ENCODE measurements at places on chromosomes 4 and X. TPM values are rescaled to one million over a fixed set of nuclear protein-coding genes. Genes with fewer than 3 reads are reported as not detected.

Gene CYLC1
- not detected for total RNA-seq

Gene PRDX4
- 35.0 TPM for total RNA-seq

Gene SPANXA1
- total RNA-seq, result not detected

Gene GPR34
- not detected for total RNA-seq

Gene REELD1
- total RNA-seq, result not detected

Gene HTRA3
- total RNA-seq, result not detected

Gene MID1IP1
- 75.7 TPM for total RNA-seq

GRCh38 chrX:115459883-115460880 is 100.8 kb upstream of the PLS3 start:
- no peak for DNase-seq

DNA sequence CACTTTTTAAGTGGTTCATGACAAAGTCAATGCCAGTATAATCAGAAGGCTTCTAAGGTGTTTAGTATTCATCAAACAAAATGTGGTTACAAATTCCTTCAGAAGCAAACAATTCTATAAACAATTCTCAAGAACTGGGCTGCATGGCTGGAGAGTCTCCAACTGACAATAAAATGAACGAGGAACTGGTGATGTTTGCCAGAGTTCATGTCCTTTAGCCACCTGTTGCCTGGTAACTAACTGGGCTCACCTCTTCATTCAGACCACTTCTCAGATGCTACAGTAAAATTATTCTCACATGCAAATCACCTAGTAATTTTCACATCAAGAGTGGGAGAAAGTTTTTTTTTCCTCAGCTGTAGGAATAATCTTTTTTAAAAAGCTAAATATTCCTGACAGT is 53.3 kb downstream of the CAMK2D start:
- DNase-seq, result no peak

DNA sequence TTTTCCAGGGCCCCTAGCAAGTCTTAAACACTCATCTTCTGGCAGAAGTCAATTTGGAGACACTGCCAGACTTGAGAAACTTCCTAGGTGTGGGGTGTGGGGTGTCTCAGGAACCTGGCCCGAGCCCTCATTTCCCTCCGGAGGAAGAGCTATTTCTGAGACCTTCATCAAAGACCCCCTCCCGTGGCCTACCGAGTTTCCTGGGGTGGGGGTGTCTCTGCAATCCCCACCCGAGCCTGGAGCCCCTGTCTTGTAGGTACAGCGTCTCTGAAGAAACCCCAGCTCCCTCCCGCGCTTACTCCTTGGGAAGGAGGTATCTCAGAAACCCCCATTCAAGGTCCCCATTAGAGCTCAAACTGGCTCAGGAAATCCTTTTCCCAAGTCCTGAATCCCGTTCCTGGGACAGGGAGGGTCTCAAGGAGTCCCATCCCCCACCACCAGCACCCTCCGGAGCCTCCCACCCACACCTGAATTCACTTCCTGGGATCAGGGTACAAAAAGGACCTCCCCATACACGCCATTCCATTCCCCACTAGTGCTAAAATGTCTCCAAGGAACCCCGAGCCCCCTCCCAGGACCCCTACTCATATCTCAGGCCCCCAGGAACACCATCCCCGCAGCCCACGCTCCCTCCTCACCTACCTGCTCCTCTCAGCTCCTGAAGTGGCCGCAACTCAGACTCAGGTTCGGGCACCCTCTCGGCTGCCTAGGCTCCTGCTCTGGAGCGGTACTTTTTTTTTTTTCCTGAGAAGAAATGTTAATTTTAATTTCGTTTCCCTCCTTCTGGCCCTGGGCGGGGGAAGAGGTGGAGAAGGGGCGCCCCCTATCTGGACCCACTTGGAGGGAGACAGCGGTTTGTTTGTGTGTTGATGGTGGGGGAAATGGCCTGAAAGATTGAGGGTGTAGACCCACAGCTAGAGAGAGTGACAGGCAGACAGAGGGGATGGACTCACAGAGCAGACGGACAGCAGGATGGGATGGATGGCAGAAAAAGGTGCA is 1.1 kb downstream of the SLC38A5 start:
- peak; percentile 52 for DNase-seq

DNA sequence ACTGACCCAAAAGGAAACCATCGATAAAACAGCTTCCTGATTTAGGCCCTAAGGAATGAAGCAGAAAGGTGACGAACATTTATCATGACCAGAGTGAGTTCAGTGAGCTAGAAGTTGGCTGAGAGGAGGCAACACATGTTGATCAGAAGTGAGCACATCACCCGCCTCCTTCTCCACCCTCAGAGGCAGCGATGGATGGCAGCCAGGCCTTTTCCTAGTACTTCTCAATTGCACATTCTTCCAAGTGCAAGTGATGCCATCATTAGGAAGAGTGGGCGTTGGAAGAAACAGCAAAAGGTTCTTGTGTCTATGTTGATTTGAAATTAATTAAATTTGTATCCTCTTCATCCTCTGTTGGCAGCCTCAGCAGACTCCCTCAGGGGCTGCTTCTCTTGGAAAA is 51.7 kb downstream of the TMEM154 start:
- DNase-seq, result no peak

DNA sequence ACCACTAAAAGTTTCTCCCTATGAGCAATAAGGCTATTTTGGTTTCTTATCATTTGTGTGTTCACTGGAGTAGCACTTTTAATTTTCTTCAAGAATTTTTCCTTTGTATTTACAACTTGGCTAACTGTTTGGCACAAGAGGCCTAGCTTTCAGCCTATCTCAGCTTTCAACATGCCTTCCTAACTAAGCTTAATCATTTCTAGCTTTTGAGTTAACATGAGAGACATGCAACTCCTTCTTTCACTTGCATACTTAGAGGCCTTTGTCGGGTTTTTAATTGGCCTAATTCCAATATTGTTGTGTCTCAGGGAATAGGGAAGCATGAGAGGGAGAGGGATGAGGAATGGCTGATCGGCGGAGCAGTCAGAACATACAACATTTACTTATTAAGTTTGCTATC is 349.8 kb downstream of the OPHN1 start:
- no peak for DNase-seq

- no peak for DNase-seq
Measured at GRCh38 chr4:42482516-42483327, 85.4 kb downstream of the SHISA3 start.

DNA sequence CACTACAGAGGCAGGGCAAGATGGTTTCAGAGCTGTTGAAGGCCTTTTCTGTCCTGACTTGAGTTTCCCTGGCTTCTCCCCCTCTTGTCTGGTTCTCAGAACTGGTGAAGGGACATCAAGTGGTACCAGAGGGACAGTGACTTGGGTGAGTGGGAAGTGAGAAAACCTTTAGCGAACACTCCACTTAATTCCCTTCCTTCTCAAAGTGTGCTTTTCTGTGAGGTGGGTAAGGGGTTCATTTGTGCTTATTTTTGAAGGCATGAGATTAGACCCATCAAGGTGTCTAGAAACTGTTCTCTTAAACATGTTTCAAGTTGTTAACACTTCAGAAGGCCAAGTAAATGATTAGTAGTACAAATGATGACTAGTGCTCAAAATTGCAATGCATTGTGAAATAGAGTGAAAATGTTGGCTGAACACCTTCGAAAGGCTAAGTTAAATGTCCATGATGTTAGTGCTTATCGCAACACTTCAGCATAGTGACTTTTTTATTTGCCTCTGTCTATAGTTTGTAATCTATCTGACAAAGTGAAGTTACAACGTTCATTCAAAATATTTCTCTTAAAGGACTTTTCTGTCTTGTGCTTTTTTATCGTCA is 2.8 kb downstream of the AREG start:
- DNase-seq, result no peak

DNA sequence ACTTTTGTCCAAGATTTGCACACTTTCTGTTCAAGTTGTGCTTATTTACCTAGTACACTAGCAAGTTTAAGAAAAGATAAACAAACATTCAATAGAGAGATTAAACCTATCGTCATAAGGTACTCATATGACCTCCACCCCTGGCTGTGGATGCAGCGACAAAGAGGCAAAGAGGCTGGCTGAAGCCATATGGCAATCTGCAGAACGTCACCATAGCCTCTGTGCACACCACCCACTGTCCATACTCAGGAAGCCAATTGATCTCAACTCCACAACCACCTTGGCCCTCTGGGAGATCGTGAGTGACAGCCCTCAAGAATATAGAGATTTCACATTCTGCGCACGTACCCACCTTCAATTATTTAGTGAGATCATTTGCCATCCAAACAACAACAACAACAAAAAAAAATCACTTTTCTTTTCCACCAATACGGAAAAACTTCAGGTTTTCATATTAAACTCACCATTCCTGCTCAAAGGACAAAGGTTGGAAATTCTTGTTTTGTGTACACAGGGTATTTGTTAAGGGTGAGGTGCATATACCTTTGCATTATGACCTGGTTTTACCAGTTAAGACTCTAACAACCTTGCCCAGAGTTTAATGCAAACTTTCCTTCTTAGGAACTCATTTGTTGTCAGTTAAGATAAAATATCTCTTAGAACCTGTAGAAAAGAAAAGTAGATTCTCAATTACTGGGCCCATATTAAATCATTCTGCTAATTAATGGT is 243.0 kb upstream of the FSTL5 start:
- DNase-seq, result no peak

DNA sequence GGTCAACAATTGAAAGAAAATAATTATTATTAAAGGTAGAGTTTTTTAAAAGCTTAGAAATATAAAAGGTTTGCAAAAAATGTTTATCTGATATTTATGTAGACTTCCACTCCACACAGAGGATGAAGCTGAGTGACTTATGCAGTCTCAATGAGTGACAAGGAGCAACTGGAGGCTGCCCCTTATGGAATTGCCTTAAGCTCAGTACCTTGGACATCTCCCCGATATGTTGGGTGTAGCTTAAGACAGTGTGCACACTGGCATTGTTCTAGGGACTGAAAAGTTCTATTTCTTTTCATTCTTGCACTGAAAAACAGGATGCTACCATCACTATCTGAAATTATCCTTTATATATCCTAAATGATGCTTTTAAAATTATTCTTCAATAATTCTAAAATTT is 292.1 kb downstream of the PRDM5 start:
- DNase-seq, result no peak

DNA sequence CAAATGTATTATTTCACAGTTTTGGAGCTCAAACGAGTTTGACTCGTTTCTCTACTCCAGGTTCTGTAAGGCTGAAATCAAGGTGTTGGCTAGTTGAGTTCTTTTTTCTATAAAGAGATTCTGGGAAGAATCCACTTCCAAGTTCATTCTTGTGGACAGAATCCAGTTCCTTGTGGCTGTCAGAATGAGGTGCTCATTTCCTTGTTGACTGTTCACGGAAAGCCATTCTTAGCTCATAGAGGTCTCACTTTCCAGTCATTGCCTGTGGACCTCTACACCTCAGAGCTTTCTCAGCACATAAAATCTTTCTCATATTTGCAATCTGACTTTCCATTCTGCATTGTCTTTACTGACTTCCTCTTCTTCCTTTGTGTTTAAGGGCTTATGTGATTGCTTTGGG is 62.9 kb downstream of the SYTL5 start:
- no peak for DNase-seq

- no peak for DNase-seq
Measured at GRCh38 chr4:106503116-106504050, 134.8 kb upstream of the GIMD1 start.

DNA sequence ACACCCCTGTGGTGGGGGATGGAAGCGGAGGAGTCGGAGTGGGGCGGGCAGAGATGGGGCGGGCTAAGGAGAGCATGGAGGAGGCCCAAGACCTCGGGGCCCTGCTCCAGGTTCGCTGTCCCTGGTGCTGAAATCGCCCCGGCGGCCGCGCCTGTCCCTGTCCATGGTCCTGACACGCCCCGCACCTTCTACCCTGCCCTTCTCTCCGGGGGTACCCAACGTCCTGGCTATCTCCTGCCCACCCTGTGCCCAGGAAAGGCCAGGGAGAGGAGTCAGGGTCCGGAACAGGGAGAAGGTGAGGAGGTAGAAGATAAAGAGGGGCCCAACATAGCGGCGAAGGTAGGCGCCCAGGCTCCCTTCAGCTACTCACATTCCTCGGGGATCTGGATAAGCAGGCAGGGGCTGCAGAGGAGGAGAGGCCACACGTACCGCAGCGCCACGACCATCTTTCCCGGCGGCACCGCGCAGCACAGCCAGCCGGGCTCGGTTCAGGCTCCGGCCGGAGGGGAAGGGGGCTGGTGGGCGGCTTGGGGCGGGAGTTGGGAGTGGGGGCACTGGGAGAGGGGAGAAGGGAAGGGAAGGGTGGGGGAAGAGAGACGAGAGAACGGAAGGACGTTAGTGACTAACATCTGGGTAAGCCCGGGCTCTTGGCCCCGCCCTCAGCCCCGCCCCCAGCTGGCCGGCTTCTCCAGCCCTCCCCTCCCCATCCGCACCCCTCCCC is 10.4 kb downstream of the L1CAM start:
- DNase-seq, result peak; percentile 73

DNA sequence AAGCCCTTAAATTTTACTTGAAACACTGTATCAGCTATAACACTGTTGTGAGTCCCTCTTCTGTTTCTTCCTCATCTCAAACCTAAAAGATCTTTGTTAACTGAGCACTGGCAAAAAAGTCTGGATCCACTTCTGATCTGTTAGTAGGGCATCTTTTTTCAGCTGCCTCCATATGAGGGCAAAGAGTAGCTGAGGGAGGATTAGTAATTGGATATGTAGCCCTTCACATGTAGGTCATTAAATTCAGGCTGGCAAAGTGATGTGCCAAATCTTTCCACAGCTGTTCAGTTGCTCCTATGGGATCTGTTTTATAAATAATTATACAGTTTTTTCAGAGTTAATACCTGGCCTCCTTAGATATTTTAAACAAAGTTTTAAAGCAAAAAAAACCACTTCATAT is 1.1 kb upstream of the TRMT10A start:
- no peak for DNase-seq

DNA sequence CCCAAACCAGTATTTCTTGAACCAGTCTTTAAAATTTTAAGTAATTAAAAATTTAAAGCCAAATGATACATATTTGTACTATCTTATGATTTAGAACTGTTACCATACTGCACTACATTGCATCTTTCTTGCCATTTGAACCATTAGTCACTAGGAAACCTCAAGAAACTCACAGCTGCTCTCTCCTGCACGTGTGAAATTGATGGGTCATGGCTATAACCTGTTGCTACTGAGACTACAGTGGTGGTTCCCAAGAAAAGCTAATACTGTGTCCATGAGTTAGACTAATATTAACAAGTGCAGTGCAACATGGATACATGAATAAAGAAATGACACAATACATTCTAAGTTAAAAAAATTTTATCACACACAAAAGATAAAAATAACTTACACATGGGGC is 88.4 kb downstream of the PDE5A start:
- no peak for DNase-seq

DNA sequence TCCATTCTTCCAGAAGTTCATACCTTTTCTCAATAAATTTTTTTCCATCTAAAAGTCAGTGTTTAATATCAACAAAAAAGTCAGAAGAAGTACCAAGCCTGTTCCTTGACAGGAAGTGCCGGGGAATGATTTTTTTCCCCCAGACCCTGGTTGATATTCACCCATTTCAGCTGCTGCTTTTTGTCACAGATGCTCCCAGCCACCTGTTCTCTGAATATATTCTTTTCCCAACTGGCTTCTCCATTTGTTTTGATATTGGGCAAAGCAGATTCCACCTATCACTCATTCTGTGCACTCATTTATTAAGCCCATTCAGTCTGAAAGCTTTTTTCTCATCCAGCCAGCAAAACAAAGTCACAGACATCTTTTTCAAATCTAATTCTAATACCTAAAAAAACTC is 139.9 kb downstream of the FRMPD4 start:
- no peak for DNase-seq
